Right lobe of liver (tissue), 6 donors: ENCODE measurements at places on chromosomes 16 and 17.

- no peak for DNase-seq
These were observed 2.5 kb upstream of the MED9 start for GRCh38 chr17:17474341-17474740.

DNA sequence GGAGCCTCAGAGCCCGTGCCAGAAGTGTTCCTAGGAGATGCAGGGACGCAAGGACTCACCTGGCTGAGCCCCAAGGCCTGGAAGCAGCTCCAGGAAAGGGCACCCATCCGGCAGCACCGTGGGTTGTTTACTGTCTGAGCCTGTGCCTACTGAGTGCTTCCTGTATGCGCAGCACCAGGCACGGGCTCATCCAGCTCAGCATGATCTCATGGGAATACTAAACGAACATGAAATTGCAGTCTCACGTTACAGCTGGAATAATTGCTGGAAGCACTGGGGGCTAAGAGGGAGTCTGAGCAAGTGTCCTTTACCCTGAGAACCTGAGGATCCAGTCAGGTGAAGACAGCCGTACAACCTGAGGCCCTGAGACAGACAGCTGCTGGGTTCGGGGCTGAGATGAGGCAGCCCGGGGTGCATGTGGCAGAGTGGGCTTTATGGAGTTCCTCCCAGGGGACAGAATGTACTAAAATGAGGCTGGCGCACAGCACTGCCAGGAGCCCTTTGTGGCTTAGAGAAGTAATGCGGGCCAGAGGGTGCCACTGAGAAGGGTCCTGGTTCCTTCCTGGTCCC is 5.4 kb downstream of the CTRL start:
- no peak for DNase-seq

- DNase-seq = no peak
These were observed 210.4 kb downstream of the GSG1L start for GRCh38 chr16:27853101-27853500.

DNA sequence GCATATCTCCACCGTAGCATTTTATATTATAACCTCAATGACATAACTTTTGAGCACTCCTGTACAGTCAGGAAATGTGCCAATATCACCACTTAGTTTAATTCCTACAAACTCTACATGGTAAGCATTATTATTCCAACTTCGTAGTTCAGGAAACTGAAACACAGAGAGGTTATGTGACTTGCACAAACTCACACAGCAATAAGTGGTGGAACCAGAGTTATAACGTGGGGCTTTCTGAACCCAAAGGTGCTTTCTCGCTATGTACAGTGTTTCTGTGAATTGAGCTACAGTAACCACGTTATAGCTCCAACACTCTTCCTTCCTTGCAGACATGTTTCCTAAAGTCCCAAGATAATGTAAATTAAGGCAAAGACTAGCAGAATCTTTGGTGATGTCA is 330.2 kb downstream of the GRIN2A start:
- DNase-seq = no peak

DNA sequence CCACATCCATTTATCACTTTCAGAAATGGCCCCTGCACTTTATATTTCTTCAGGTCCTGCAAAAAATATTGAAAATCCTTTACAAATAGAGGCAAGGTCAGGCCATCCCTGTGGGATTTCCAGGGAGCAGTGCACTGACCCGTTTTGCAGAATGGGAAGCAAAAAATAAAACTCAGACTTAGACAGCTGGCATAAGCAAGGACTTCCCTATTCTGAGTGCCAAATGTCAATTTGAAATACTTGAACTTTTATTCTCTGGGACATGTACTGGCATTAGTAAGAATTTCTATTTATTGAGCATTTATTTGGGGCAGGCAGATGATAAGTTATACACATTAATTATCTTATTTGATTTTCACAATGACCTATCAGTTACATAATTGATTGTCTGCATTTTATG is 32.4 kb downstream of the PRKCB start:
- DNase-seq = no peak

GRCh38 chr17:3846437-3847164 is 555 bp upstream of the NCBP3 start:
- no peak for DNase-seq

- no peak for DNase-seq
These were observed 11.4 kb downstream of the TBX21 start for GRCh38 chr17:47744168-47745036.

- DNase-seq = no peak
These were observed 117.3 kb upstream of the CACNG5 start for GRCh38 chr17:66717641-66718058.

GRCh38 chr17:13599864-13600263 is 1.9 kb downstream of the HS3ST3A1 start:
- no peak for DNase-seq

DNA sequence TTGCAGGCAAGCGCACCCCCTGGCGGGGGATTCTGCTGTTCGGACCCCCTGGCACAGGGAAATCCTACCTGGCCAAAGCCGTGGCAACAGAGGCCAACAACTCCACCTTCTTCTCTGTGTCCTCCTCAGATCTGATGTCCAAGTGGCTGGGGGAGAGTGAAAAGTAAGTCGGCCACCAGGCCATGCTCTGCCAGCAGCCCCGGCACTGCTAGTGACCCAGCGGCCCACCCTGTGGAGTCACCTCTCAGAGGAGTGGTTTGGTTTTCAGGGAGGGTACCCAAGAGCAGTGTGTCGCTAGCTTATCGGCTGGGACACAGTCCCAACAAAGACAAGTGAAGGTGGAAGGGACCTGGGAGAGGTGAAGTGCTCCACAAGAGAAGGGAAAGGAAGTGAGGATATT is 8.2 kb downstream of the VPS4A start:
- DNase-seq = no peak

DNA sequence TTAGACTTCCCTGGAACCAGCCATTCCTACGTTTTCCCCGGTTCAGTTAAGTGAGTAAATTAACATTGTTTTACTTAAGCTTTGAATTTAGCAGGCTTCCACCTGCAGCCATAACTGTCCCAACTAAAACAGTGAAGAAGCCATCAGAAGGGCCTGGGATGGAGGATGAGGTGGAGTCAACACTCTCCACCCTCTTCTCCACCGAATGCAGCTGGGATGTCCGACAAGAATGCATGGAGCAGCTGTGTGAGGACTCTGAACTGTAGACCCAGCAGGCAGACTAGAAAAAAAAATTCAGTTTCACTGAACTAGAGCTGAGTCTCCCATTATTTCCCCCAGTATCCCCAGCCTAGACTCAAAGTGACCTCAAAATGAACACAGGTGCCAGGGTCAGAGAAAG is 114.8 kb downstream of the C16orf95 start:
- DNase-seq = no peak

DNA sequence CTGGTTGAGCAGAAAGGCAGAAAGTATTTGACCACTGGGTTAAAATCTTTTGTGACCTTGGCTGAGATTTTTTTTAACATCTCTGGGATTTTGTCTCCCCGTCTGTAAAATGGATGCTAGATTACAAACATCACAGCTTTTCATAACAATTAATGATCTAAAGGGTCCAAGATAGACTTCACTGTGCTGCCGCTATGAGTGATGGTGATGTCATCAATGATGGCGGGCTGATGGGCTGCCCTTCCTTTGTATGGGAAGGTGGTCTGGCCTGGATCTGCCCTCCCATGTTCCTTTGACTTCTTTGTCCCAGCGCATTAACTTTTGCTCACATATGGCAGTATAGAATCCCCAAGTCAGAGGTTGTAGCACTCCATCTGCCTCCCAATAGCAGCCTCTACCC is 116.7 kb downstream of the IRX5 start:
- DNase-seq = no peak

GRCh38 chr16:87322833-87323726 is 5.9 kb upstream of the C16orf95 start:
- no peak for DNase-seq

DNA sequence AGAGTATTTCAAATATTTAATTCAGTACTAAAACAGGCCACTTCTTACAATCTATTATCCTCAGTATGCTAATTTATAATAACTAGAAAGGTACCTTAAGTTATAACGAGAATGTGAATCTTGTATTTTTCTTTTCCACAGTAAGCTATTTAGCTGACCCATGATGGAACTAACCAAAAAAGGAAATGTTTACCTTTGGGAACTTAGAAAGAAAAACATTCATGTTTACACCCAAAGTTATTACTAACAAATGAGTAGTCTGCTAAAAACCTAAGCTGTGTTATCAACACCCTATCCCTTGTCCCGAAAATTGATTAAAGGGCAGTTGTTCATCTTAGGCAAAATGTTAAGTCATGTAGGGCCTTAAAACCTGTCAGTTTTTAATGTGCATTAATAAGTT is 8.1 kb downstream of the GNA13 start:
- no peak for DNase-seq

- peak; percentile 74 for DNase-seq
These were observed 13.2 kb upstream of the AURKB start for GRCh38 chr17:8223356-8224126.
